ENCODE measurements at places on chromosomes 16 and 17.
A peak's percentile ranks its signal among the peaks of the same experiment; 100 is the strongest.

DNA sequence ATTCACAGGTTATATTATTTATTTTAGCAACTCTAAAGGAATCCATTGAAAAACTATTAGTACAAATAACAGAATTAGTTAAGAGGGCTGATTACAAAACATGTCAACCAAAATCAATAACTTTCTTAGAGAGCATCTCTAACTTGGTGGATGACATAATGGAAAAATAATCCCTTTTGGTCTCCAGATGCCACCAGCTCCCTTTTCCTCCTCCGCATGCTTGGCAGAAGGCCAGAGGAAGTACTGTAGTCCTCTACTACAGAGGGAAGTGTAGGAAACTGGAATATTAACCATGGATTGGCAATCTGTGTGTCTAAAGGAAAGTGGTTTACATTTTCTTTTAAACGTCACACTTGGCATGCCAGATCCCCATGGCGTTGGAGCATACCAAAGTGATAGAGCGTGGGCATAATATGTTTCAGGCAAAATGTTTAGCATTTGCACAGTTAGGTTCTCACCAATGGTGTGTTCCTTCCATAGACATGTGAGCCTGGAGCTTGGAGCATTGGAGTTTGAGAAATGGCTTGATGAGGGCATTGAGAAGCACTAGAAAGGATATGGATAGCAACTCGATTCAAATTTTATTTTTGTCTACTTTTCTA is 106.3 kb downstream of the PRKCB start:
- ATAC-seq: no peak

DNA sequence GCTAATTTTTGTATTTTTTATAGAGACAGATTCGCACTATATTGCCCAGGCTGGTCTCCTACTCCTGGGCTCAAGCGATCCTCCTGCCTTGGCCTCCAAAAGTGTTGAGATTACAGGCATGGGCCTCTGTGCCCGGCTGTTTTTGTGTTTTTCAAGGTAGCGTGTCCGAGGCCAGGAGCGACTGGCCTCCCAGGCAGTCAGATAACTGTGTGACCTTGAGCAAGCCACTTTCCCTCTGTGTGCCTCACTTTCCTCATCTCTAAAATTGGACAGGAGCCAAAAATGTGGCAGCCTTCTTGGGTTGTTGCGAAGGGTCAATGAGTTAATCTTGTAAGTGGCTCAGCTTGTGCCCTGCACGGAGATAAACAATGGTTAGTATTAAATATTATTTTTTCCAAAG is 2.4 kb downstream of the ABCC1 start:
- no peak for ATAC-seq

DNA sequence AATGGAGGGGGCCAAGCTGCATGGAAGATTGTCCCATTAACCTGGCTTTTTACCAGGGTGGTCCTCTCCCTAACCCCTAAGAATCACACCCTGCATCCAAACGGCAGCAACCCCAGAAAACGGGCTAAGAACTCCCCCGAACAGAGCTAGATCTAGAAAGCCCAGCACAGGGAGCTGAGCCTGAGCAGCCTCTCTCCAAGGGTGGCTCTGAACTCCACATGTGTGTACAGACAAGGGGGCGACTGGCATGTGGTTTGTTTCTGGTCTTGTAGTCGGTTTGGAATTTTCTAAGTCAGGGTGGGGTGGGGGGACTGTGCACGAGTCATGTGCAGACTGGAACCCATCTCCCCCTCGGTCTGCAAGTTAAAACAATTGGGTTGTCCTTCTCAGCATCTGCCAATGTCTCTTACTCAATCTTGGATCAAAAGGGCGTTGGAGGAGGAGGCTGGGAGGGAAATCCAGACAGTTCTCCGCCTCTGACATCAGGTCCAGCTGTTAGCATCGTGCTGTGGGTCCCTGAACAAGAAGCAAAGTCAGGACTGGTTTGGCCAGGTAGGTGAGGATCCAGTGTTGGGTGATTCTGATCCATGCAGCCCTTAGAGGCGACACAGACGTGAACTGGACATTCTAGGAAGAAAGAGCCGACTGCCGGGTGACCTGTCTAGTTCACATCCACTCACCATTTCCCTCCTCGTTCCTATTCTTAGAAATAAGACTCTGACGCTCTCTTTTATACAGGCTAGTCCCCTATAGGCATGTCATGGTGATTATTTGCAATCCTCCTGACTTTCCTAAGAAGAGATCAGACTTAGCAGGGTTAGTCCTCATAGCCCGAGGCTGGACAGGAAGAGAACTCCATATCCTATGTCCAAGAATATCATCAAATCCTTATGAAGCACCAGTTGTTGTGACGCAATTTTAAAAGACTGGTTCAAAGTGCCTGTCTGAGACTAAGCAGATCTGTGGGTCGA is 381.8 kb downstream of the SOX9 start:
- peak; percentile 52 for ATAC-seq

GRCh38 chr16:55018881-55019280 is 88.2 kb downstream of the IRX5 start:
- ATAC-seq: no peak

- peak; percentile 96 for ATAC-seq
Observed at GRCh38 chr16:57689762-57690558, 4.6 kb upstream of the DRC7 start.

- no peak for ATAC-seq
Observed at GRCh38 chr16:46883353-46883689, 841 bp upstream of the GPT2 start.

DNA sequence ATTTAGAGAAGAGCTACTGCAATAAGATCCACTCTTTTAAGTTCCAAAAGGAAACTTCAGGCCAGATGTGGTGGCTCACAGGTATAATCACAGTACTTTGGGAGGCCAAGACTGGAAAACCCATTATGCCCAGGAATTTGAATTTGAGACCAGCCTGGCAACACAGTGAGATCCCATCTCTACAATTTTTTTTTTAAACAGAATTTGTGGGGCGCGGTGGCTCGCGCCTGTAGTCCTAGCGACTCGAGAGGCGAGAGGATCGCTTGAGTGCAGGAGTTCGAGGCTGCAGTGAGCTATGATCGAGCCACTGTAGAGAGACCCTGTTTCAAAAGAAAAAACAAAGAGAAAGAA is 793 bp downstream of the COG7 start:
- peak; percentile 3 for ATAC-seq

DNA sequence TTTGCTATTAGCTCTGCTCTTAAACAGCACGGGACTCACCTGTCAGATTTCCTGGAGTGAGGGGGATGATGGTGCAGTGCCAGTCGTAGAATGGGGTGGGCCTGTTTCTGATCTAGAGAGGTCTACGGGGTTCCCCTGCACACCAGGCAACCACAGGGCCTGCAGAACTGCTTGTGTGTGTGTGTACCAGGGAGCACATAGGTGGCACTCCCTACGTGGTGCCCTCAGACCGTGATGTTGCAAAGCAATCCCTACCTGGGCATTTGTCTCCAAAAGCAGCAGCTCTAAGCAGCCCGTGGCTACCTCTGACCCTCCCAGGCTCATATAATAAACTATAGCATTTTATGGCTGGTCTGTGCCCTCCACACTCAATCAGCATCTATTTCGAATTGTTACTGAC is 38.5 kb downstream of the MPRIP start:
- ATAC-seq: no peak

GRCh38 chr16:20191566-20191965 is 117.9 kb upstream of the GPR139 start:
- no peak for ATAC-seq

DNA sequence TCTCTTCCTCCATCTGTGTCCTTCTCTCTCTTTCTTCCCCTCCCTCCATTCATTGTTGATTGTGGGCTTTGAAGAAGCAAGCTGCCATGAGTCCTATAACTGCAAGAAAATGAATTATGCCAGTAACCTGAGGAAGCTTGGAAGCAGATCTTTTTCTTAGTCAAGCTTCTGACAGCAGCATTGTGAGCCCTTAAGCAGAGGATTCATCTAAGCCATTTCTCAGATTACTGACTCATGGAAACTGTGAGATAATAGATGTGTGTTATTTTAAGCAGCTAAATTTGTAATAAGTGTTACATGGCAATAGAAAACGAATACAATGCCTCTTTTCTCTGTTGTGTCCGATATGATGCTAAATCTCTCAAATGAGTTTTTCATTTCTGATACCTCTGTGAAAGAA is 1109.7 kb downstream of the CDH11 start:
- ATAC-seq: no peak

DNA sequence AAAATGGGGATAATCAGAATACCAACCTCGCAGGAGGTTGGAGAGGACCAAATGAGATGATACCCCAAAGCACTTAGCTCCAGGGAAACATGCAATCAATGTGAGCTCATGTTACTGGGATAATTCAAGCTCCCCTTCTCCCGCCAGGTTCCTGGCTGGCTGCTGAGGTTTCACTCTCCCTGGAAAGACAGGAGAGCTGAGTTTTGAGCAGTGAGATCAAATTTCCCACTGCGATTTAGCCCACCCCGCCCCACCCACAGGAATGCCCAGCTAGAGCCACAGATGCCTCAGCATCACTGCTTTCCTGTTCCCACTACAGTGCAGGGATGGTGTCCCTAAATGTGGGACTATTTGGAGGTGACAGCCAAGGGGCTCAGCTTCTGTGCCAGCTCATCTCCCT is 56.7 kb downstream of the ZNF423 start:
- no peak for ATAC-seq

DNA sequence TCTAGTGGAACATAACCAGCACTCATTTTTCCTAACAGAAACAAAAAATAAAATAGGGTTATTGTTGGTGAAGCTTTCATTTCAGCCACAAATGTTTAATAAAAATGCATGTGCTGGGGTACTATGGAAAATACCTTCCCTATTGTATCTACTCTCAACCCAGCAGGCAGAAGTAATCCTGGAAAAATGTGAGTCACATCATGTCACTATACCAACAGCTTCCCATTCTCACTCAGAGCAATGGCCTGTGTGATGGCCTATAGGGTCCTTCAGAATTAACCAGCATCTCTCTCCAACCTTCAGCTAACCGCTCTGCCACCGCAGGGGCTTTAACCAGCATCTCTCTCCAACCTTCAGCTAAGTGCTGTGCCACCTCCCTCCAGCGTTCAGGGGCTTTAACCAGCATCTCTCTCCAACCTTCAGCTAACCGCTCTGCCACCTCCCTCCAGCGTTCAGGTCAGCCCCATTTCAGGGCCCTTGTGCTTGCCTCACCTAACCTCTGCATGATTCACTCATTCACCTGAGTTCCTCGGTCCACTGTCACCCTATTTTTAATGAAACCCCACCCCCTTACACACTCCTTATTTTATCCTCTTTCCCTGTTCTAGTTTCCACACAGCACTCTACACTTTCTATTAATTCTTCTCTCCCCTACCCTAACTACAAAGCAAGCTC is 34.0 kb downstream of the UBE2G1 start:
- ATAC-seq: peak; percentile 62

GRCh38 chr17:79023886-79024771 is at the start of gene C1QTNF1:
C1QTNF1 (plus strand) TSS chr17:79024169; CDS start chr17:79043969, 19,800 bp downstream.
- peak; percentile 73 for ATAC-seq

GRCh38 chr16:2840914-2841313 is 10.8 kb downstream of the ZG16B start:
- ATAC-seq: no peak

DNA sequence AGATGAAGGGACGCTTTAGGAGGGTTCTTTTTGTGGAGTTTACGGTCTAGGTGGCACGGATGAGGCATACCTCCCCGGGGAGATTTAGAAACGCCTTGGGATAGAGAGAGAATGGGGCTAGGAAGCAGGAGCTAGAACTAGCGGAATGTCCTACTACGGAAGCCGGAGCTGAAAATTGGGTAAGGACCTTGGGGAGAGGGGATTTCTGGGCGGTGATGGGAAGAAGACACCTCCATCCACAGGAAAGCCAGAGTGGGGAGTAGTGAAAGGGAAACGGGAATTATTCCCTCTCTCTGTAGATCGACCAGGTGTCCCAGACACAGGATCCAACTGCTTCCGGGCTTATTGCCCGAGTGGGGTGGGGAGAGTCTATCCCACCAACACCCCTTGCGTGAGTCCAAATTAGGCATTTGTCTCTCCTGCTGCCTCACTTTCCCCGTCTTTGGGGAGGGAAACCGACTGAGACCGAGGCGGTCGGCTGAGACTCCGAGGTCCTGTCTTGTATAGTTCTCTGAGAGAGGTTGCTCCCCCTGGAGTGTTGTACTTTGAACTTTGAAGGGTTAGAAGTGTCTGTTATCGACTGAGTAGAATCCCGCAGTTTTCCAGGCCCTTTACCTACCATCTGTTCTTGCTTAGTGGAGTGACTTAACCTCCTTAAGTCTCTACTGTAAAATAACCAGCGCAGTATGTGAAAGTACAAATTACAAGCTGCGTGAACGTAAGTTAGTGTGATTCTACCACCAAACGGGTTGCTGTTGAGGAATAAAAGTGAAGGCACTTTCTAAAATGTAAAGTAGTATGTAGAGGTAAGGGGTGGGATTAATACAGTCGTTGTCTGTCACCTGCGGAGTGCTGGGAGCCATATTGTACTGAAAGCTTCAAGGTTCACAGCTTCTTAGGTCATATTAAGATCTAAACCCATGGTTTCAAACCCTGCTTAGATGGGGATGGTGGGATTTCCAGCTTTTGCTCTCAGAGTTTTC is 1.0 kb downstream of the RSPRY1 start:
- no peak for ATAC-seq

DNA sequence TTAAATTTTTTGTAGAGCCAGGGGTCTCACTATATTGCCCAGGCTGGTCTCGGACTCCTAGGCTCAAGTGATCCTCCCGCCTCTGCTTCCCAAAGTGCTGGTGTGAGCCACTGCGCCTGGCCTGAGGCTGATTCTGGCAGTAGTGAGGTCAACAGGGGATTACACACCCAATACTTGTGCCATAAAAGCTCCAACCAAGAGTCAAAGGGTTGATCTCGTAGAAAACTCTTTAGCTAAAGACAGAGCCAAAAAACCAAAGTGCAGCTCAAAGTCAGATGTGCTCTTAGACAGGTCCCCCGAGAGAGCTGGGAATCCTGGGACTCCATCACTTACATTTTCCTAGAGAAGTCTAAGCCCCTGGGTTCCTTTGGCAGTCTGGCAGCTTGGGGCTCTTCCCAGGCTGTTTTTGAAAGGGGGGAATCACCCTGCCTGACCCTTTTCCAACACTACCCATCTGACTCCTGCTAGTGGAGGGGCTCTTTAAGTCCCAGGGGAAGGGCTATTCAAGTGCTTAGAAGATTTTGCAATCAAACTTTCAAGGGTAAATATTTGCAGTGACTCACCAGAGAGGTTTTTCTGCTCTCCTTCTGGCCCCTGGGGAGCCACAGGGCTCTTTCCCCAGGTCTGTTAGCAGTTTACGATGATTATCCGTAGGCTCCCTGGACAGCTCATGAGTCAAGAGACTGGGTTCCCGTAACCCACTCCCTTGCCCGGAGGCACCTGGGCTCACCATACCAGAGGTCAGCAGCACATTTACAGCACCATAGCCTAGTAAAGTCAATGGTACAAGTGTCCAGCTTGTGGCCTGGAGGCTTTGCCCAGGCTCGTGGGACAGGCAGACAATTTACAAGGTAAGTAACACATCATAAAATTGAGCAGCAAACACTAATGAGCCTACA is 408.7 kb downstream of the SLC39A11 start:
- ATAC-seq: no peak

Measured in motor neuron (in vitro differentiated cells).